ENCODE measurements at places on chromosomes 6 and 20.

DNA sequence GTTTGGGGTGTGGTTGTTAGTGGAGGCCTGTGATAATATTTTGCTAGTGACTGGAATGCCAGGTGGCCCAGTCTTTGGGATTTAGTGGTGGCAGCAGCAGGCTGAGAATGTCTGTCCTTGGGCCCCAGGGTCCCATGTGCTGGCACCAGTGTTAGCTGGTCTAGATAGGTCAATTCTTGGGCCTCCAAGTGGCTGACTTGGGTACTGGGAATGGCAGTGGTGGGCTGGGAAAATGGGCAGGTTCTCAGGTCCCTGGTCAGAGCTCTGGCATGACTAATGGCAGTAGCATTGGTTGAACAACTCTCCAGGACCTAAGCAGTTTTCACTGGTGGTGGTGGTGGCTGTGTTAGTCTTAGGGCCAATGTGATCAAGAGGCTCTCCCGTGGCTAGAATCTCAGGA lies 50.3 kb downstream of the OLIG3 start:
- no peak for DNase-seq

DNA sequence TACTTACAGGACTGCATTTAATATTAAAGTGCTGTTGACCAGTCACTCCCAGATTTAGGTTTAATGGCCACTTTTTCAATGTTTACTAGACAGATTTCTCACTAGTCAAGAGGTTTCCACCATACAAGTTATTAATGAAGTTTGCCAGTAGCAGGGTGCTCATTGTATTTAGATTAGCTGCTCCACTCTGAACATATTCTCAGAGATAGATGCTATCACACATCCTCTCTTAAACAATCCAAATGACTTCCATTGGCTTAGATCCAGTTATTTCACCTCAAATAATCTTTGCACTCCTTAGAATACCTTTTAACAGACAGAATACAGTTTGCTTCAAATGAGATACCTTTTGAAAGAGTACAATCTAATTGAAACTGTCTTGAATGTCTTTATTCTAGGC lies 276.1 kb downstream of the HDGFL1 start:
- DNase-seq = no peak

DNA sequence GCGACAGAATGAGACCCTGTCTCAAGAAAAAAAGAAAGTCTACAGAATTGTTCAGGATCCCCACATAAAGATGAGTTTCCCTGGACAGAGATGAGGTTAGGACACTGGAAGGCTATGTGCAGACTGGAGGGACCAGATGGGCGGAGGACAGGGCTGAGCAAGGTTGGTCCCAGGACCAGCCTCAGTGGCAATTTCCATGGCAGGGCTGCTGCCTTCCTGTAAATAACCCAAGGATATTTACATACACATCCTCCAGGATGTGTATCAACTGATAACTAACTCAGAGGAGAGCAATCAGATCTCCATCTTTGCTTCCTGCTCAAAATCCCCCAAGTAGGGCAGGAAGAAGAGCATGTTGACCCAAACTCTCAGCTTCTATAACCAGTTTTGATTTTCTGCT lies 58.8 kb downstream of the RSPH3 start:
- no peak for DNase-seq

DNA sequence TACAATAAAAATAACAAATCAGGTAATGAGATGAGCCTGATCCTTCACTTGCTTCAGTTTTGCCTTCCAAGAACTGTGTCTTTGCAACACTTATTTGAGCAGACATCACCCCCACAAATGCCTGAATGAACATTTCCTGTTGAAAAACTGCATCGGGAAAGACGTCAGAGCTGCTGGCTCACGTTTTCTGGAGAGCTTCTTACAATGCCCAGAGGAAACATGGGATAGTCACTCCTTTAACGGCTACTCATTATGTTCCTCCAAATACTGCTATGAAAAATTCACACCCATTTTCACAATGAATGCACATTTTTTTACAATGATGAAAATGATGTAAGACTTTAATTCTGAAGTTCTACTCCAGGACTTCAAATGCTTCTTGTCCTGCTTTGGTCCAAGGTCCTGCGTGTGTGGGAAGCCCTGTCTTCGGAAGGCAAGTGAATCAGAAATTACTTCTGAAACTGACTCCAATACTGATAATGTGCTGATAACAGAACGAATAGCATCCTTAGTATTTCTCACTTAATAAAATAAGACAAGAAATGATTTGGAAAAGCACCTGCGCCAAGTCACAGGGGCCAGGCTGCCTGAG lies 238.0 kb downstream of the ANKRD60 start:
- no peak for DNase-seq

- DNase-seq = peak; percentile 51
Measured at GRCh38 chr6:163415620-163416556, 1.4 kb downstream of the QKI start.

All from CD4-positive, alpha-beta T cell treated with Interleukin-15 for 1 hour (primary cell).